Putamen (tissue), 1 donor: ENCODE measurements at places on chromosomes 4 and X.
A peak's percentile ranks its signal among the peaks of the same experiment; 100 is the strongest.

DNA sequence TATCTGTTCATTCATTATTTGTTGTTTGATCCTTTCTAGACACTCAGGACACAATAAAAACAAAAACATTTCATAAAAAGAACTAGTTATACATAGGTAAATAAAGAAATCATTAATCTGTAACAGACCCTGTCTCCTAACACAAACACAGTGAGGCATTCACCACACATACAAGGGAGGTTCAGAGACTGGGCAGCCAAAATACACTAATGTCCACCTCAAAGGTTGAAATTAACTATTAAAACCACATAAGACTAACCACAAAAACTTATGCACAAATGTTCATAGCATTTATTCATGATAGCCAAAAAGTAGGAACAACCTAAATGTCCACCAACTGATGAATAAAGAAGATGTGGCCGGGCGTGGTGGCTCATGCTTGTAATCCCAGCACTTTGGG, 7.8 kb downstream of the PAPSS1 start:
- no peak for DNase-seq

DNA sequence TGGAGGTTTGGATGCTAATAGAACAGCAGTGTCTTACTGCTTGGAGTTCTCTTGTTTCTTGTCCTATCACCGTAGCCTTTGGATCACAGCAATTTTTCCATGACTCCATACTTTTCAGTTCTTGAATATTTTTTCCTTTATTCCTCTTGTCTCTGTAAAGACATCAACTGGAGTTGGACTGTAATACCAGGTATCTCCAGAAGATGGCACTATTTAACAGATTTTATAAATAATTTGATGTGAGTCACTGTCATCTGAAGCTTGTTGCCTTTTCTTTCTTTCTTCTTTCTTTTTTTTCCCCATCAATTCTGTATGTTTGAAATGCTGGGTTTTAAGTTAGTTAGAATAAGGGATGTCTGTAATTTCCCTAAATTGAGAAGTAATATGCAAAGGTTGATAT, 24.1 kb downstream of the HPRT1 start:
- DNase-seq, result no peak

DNA sequence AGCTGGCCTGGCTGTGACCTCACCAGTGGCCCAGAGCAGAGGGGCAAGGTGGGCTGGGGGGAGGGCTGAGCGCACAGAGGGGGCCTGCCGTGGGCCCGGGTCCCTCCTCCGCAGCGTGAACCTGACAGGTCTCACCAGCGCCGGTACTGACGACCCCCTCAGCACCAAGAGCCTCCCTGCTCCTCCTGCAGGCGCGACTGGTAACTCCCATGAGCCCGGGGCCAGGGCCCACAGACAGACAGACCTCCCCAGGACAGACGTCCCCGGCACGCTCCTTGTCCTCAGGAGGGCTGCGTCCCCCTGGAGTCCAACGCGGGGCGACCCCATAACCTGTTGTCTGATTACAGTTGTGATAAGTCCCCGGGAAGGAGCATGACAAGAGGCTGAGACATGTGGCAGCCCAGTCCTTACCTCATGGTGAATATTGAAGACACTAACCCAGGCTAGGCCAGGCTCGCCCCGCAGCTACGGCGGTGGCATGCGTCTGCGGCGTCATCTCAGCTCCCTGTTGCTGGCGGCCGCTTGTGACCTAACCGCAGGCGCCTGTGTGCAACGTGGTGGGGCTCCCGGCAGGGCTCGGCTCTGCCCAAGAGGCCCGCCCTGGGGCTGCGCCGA, 8.5 kb downstream of the AKAP17A start:
- no peak for DNase-seq

DNA sequence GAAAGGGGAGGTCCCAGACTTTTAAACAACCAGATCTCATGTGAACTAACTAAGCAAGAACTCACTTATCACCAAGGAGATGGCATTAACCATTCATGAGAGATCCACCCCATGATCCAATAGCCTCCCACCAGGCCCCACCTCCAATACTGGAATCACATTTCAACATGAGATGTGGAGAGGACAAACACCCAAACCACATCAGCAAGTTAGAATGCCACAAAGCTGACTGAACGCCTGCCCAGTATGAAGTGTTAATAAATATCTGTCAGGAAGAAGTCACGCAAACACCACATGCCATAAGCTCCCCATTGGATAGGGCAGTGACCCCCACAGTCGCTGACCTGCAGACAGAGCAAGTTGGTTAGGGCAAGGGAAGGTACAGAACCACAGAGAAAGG, 14.3 kb downstream of the SLC10A6 start:
- DNase-seq, result no peak

- DNase-seq, result no peak
These were observed 81.5 kb downstream of the PPP3CA start for GRCh38 chr4:101265816-101266172.

DNA sequence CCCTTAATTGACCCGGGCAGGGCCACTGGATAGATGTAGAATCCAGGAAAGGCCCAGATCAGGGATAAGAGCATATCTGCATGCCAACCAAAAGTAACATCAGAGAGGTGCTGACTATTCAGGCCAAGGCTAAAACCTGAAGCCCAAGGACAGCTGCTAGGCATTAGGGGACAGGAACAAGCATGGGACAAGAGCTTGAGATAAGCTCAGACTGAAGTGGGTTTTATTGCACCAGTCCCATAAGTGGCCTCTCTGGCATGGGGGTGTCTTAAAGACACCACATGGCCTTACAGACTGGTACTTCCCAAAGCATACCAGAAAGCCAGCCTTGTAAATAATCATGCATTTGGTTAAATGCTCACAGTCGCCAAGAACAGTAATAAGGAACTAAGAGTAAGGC, 376.1 kb downstream of the FBXW7 start:
- DNase-seq, result no peak

DNA sequence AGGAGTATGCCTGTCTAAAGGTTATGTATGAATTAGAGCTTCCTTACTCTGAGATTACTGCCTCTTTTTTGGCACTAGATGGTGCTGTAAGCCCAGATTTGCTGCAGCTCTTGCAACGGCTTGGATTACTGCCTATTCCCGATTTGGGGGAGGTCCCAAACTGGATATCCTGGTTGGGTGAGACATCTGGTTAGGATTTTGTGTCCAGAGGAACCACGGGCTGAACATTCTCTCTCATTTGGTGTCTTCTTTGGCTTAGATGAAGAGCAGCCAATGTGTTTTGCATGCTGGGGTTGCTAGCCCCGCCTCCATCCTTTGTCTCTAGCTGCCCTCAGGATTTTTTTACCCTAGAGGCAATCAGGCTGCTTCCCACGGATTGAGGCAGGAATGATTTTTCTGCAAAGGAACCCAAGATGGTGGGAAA, 31.9 kb downstream of the F8A1 start:
- peak; percentile 45 for DNase-seq

- DNase-seq, result peak; percentile 69
These were observed 119.2 kb downstream of the IRF2 start for GRCh38 chr4:184355111-184355604.

DNA sequence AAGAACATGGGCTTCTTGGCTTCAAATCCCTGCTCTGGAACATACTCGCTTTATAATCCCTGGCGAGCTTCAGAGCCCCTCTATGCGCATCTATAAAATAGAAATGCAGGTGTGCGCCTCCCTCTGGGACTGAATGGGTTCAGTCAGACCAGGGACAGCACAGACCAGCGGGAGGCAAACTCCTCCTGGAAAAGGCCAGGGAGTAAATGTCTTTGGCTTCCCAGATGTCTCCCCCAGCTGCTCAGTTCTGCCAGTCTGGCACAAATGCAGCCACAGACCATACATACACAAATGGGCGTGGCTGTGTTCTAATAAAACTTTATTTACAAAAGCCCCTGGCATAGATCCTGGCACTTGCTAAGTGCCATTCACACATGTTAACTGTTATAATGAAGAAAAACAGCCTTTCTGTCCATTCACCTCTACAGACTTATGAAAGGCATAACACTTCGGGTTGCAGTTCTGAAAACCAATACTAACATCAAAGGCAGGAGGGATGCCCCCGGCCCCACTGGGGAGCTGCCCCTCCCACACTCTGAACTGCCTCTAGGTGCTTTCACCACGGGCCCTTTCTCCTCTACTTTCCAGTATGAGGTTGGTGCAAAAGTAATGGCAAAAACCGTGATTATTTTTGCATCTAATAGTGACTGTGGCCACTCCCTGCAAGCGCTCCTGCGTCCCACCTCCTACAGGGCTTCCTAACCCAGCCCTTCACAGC, 4.6 kb downstream of the JAKMIP1 start:
- no peak for DNase-seq

DNA sequence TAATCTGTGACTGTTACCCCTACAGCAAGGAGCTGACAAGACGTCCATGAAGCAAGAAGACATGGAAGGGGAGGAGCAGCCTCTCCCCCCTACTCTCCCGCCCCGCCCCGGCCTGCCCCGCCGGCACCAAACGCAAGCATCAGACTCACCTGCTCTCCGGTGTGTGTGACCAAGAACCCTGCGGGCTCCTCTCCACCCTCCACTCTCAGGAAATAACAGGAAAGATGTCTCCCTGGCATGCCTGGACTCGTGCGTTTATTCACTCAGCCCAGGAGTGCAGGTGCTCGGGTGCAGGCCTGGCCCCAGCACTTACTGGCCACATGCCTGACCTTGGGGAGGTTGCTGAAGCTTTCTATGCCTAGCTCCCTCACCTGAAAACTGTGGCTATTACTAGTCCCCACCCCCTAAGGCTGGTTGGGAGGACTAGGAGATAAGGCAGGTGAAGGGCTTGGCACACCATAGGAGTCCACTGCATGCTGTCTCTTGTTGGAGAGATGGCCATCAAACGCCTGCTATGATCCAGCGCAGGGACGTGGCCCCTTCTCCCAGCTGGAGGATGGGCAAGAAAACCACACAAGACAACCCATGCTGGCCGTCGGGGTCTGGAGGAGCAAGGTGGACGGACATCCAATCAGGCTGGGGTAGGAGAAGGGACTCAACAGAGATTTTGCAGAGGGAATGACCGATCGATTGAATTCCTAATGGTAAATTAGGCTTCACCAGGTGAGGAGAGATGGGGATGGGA, 34.9 kb upstream of the CLDN24 start:
- DNase-seq, result no peak

- DNase-seq, result no peak
These were observed 46.1 kb downstream of the SETD7 start for GRCh38 chr4:139509727-139510410.

DNA sequence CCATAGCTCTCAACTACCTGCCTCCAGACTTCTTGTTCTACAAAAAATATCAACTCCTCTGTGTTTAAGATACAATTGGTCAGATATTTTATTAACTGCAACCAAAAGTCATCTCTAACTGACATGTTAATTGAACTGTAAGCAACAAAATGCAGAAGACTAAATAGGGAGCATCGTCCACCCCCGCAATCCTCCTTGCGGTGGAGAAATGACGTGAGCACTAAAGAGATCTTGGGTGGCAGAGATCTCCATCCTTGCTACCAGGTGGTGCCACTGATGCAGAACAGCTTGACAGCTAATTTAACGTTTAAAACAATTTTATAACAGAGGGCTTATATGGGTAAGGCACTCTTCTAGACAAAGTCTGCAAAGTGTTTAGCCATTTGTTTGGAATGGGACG, 164.4 kb upstream of the FTHL17 start:
- no peak for DNase-seq

DNA sequence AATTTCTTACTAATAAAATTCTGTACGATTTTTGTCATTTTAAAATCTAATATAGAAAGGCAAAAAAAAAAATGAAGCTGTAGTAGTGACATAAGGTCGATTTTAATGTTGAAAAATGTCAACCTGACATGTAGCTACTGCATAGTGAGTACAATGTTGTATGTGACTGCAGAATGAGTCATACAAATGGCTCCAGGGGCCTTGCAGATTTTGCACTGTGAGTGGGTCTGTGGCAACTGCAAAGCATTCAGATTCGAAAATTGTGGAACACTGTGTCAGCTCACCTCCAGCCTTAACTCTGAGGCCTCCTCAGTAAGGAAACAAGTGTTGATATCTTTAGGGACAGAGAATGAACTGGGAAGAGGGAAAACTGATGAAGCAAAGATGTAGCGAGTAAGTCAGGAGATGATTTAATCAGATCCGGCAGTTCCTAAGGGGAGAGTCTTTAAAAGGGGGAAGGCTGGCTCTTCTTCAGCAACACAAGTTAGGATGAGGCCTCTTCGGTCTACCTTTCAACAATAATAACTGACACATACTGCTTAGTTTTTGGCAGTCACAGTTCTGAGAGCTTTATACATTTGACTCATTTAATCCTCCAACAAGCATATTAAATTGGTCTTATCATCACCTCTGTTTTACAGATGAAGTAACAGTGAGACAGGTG, 24.9 kb downstream of the TKTL2 start:
- DNase-seq, result peak; percentile 33

GRCh38 chrX:14073071-14073470, 43.4 kb upstream of the GEMIN8 start:
- DNase-seq, result no peak
